ENCODE measurements at places on chromosomes 4 and X. TPM values are rescaled to one million over a fixed set of nuclear protein-coding genes. Genes with fewer than 3 reads are reported as not detected.

STATH gene
- not detected for total RNA-seq

UGT2B28 gene
- not detected for total RNA-seq

REPS2 gene
- total RNA-seq, result 9.7 TPM

CT47B1 gene
- total RNA-seq, result not detected

NAT8L gene
- total RNA-seq, result not detected

TKTL2 gene
- not detected for total RNA-seq

SORBS2 gene
- total RNA-seq, result 45.1 TPM

NEIL3 gene
- 1.9 TPM for total RNA-seq

GASK1B gene
- total RNA-seq, result 50.8 TPM

MAGEB2 gene
- not detected for total RNA-seq

IL3RA gene
- 9.0 TPM for total RNA-seq

BTK gene
- total RNA-seq, result not detected

KLB gene
- total RNA-seq, result under 0.01 TPM

AMTN gene
- not detected for total RNA-seq

STOX2 gene
- total RNA-seq, result 27.3 TPM

SSX4 gene
- total RNA-seq, result not detected

IL2RG gene
- not detected for total RNA-seq

RAB9A gene
- total RNA-seq, result 19.2 TPM

MAGEA2 gene
- not detected for total RNA-seq

KLF8 gene
- total RNA-seq, result 0.26 TPM

RHOXF1 gene
- not detected for total RNA-seq

FRAS1 gene
- total RNA-seq, result 0.09 TPM

POLA1 gene
- 12.5 TPM for total RNA-seq

UBE2D3 gene
- 293 TPM for total RNA-seq

FRMD7 gene
- total RNA-seq, result not detected

FGF2 gene
- 7.9 TPM for total RNA-seq

TCEANC gene
- total RNA-seq, result 2.8 TPM

SSX1 gene
- total RNA-seq, result not detected

C4orf50 gene
- under 0.01 TPM for total RNA-seq

CSAG3 gene
- total RNA-seq, result not detected

G3BP2 gene
- 195 TPM for total RNA-seq

CLCN4 gene
- 4.9 TPM for total RNA-seq

ATP1B4 gene
- not detected for total RNA-seq

CPE gene
- 0.98 TPM for total RNA-seq

PCYT1B gene
- total RNA-seq, result not detected

FAM9C gene
- not detected for total RNA-seq

BLTP1 gene
- 106 TPM for total RNA-seq

BEX3 gene
- 201 TPM for total RNA-seq

MAGEC3 gene
- not detected for total RNA-seq

MTTP gene
- total RNA-seq, result 0.09 TPM

PDE6B gene
- total RNA-seq, result 2.6 TPM

BCORL1 gene
- total RNA-seq, result 2.0 TPM

DCX gene
- total RNA-seq, result under 0.01 TPM

NRK gene
- total RNA-seq, result 0.22 TPM

HEPH gene
- 11.6 TPM for total RNA-seq

MAP3K15 gene
- total RNA-seq, result 0.22 TPM

Data from dermis lymphatic vessel endothelial cell (primary cell).